Ovary (tissue), 10 donors: ENCODE measurements at places on chromosomes 5 and 9. TPM values are rescaled to one million over a fixed set of nuclear protein-coding genes. Genes with fewer than 3 reads are reported as not detected.

DNA sequence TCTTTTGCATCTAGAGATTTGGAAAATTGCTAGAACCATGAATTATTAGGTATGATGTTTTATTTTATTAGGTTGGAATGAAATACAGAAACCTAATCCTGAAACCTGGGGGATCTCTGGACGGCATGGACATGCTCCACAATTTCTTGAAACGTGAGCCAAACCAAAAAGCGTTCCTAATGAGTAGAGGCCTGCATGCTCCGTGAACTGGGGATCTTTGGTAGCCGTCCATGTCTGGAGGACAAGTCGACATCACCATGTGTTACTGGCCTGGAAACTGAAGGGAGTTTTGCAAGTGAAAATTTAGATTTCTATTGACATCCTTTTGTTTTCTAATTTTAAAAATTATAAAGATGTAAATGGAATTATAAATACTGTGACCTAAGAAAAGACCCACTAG lies 100.7 kb downstream of the NLN start:
- DNase-seq = no peak

The SLC36A3 gene
- not detected for total RNA-seq

- no peak for DNase-seq
These were observed 82.2 kb upstream of the RFX3 start for GRCh38 chr9:3608011-3608410.

DNA sequence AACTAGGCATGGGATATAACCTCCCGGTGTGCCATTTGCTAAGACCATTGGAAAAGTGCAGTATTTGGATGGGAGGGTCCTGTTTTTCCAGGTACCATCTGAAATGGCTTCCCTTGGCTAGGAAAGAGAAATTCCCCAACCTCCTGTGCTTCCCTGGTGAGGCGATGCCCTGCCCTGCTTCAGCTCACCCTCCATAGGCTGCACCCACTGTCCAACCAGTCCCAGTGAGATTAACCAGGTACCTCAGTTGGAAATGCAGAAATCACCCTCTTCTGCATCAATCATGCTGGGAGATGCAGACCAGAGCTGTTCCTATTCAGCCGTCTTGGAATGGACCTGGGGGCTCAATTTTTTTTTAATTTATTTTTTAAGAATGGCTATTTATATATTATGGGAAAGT lies 254.8 kb downstream of the SGCD start:
- DNase-seq = no peak

The CDC14B gene
- 8.1 TPM for total RNA-seq

GRCh38 chr5:133890314-133890713 lies 78.1 kb downstream of the C5orf15 start:
- DNase-seq = no peak

The SLC6A3 gene
- total RNA-seq = 0.05 TPM

- DNase-seq = no peak
These were observed 81.5 kb upstream of the PANK3 start for GRCh38 chr5:168660691-168661090.

- DNase-seq = no peak
These were observed 65.2 kb downstream of the JMY start for GRCh38 chr5:79301046-79301712.

The IL31RA gene
- total RNA-seq = 0.20 TPM

DNA sequence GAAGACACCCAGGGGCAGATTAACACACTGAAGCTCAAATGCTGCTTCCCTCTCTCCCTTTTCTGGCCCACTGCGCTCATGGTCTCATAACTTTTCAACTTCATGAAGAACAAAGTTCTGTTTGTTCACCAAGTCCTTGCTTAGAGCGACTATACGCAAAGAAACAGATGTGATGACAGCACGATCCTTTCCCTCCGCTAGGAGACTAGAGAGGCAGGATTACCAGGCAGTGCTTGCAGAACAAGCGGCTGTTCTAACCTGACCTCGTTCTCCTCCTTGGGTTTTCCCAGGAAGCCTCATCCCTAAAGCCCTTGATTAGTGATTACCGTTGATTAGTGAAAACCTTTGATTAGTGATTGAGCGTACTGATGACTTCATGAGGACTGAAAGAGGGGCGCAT lies 649.9 kb downstream of the IRX1 start:
- no peak for DNase-seq

The C7 gene
- 979 TPM for total RNA-seq

DNA sequence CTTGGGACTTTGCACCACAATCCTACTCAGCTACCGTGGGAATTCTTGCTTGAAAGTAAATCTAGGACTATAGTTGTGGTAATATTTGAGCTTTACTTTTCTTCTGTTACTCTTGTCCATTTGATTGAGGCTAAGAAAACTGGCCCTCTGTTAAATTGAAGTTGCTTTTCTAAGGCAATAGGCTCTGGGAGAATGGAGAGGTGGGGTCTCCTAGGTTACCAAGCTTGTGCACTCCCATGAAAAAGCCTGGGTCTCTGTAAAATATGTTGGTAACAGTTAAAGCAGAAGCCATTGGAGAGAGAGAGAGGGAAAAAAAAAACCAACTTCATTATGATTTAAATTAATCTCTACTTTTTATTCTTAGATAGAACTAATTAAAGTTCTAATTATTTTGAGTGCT lies 68.6 kb downstream of the RAI14 start:
- DNase-seq = no peak

GRCh38 chr9:128551657-128552152 lies 682 bp upstream of the SPTAN1 start:
- no peak for DNase-seq

GRCh38 chr5:21688655-21689054 lies 1164.5 kb downstream of the CDH12 start:
- no peak for DNase-seq

- DNase-seq = no peak
These were observed 34.1 kb downstream of the SPRY4 start for GRCh38 chr5:142290577-142291299.

- no peak for DNase-seq
These were observed 1.9 kb upstream of the RGS14 start for GRCh38 chr5:177355868-177356168.

The TMEM171 gene
- not detected for total RNA-seq

DNA sequence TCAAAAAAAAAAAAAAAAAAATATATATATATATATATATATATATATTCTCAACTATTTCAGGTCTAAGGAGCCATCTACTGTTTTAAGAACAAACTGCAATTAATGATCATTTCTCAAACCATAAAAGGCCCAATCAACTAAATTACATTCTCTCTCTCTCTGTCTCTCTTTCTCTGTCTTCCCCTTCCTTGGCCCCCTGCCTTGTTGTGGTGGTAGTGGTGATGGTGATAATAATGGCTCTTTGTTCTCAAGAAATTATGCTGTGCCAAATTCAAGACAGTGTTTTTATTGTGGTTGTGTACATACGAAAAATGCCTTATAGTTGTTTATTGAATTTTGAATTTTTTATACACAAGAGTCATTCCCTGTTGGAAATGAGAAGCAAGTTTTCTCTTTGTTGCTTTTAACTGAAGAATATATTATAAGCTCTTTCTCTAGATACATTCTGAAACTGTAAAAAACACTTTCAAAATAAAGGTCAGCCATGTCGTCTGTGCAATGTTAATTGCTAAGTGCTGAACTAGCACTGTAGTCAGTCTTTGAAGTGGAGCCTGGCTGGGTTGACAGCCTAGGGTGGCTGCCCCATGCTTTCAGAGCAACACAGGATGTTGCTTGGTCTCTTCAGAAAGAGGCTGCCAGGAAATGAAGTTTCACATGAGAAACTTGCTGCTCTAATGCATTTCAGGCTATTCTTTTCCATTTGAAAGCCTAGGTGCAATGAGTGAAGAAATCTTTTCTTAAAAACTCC lies 96.0 kb downstream of the HINT1 start:
- DNase-seq = no peak

DNA sequence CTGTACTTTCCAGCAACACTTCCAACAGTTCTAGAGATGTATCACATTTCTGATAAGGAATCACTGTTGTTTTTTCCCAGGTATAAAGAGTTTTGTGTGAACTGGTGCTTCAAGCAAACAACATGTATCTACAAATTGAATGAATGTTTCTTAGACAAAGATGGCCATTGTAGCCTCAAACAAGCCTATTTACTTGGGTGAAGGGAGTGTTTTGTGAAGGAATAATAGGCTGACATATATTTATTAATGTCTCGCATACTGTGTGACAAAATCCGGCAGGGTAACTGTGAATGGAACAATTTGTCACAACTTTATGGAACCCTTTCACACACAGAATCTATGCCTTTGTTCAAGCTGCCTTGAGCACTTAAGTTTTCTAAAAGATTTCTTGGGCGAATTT lies 24.8 kb upstream of the DAB2 start:
- no peak for DNase-seq

DNA sequence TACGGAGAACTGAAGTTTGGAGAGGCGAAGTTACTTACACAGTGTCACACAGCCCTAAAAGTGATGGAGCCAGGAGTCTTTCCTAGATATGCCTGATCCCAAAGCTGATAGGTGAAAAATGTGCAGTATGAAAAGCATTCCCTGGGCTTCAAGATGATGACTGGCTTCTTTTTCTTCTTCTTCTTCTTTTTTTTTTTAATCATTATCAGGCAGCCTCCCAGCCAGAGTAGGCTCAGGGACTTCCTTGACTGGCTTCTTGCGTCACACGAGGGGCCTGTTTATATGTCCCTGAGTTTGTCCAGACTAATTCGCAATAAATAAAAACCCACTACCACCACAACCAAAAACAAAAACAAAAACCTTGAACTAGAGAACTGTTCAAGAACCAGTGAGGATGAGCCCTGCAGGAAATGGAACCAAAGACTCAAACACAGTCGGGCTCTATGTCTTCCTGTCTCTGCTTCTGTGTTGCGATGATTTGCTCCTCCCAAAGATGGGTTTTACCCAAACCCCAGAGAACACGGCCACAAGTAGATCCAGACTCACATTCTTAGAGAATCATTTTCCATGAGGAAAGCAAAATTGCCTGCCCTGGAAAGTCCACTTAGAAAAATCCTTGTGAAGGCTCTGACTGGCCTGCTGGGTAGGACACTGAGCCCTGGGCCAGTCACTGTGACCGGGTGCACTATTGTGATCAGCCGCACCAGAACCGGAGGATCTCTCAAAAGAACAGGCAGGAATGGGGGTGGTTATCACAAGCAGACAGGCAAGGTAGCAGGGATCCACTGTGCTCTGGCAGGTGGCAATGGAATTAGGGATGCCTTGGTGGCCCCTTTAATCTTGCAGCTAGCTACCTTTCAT lies 38.0 kb upstream of the ADAM19 start:
- DNase-seq = no peak

GRCh38 chr5:1827025-1827885 lies 26.0 kb downstream of the NDUFS6 start:
- DNase-seq = no peak

The NFX1 gene
- 44.5 TPM for total RNA-seq

DNA sequence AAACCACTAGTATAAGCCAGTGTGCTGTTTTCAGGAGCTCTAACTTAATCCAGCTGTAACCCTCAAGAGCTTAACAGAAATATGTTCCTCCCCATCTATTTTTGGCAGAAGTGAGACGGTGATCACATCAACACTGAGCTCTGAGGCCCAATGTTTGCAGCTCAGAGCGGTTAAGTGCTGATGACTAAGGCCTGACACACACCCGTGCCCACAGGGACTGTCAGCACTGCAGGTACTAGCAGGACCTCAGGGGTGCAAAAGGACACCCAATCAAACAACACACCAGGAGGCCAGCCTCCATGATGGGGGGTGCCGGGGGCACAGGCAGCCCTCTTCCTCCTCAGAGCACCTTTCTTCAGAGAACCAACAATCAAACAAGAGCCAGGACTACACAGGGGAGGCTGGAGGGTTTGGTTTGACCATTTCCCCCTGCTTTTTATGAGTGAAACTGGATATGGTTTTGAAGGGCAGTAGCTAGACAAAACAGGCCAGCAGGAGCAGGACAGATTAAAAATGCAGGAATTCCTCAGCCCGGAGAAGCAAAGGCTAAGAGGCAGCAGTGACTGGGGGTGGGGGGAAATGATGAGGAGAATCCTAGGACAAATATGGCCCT lies 61.3 kb downstream of the RAPGEF1 start:
- DNase-seq = peak; percentile 45

The CD72 gene
- total RNA-seq = 1.1 TPM

- DNase-seq = no peak
These were observed 1.2 kb downstream of the SURF4 start for GRCh38 chr9:133374612-133375115.

The ABO gene
- total RNA-seq = 22.0 TPM

The CCDC192 gene
- total RNA-seq = 2.6 TPM

- DNase-seq = no peak
These were observed 95.9 kb upstream of the TNC start for GRCh38 chr9:115213818-115214334.

The TEX48 gene
- total RNA-seq = not detected

The PCDHGB7 gene
- 14.2 TPM for total RNA-seq

GRCh38 chr5:91212714-91213092 lies 170.4 kb downstream of the ARRDC3 start:
- no peak for DNase-seq

GRCh38 chr9:7936163-7936562 lies 136.6 kb upstream of the DMAC1 start:
- DNase-seq = no peak

DNA sequence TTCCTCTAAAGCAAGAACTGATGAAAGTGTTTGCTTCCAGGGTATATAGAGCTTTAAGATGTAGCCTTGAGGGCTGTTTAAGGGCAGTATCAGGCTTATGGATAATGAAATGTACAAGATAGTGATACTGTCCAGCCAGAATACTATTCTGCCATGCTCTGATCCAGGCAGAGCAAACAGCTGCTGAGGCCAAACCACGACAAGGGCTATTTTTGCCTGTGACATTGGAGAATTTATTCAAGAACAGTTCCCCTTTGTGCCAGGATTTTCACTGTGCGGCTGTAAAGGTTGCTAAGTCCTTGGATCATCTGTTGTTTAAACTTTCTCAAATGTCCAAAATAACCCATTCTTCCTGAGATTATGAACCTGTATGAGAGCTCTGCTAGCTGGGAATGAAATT lies 70.4 kb downstream of the OTP start:
- no peak for DNase-seq

DNA sequence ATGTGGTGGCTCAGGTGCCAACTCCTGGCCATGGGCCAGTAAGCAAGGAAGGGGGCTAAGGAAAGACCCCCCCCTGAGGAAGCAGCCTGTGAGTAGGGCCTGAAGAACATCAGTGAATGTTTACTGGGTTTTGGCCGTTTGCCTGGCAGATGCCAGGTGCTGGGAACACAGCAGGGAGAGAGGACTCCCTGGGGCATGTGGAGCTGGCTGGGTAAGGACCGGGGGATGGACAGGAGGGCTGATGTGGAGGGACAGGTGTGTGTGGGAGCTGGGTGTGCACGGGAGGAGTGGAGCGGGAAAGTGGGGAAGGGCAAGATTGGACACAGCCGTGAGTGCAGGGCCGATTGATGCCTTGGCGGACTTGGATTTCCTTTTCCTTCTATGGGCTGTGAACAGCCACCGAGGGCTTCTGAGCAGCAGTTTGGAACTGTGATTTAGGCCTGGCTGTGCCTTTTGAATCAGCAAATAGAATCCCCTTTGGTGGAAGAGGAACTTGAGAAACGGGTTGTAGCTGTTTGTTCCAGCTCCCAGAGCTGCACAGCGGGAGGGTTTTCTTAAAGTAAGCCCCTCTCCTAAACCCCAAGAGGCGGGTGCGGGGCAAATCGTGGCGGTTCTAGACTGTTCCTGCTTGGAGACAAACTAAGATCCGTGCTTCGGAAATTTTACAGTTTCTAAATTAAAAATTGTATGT lies 3.1 kb downstream of the HMCN2 start:
- DNase-seq = no peak
